ENCODE measurements at places on chromosomes 3 and 15.

DNA sequence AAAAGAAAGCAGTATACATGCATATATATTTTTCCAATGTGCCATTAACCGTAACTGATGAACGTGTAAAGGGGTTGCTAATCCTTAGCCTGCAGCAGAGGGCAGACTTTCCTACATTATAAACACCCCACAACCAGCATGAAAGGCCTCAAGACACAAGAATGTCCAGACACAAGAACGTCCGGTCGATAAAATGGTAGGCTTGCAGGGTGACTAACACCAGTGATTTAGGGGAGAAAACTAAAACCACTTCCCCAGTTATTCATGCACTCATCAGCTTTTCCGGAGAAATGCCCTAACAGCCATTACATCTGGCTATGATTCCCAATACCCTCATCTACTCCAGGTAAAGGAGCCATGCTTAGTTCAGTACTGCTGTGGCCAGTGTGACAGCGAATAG is 57.4 kb downstream of the LRTM1 start:
- DNase-seq: no peak

DNA sequence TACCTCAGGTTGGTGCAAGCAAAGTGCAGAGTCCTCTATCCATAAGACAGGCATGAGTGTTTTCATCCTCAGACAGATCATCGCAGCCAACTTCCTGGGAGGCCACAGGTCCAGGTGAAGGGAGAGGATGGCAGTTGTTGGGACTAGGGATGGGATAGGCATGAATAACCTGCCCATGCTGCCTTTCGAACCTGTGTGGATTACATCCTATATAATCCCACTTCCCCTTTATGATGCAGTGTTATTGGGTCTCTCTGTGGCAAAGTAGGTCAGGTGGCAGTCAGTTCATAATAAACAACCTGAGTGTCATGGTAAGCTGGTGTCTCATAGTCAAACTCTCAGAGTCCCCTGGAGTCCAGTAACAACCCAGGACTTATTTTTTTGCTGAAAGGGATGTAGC is 40.4 kb downstream of the CCR3 start:
- no peak for DNase-seq

- DNase-seq: no peak
These were observed 950.7 kb upstream of the CFAP20DC start for GRCh38 chr3:60000311-60001105.

DNA sequence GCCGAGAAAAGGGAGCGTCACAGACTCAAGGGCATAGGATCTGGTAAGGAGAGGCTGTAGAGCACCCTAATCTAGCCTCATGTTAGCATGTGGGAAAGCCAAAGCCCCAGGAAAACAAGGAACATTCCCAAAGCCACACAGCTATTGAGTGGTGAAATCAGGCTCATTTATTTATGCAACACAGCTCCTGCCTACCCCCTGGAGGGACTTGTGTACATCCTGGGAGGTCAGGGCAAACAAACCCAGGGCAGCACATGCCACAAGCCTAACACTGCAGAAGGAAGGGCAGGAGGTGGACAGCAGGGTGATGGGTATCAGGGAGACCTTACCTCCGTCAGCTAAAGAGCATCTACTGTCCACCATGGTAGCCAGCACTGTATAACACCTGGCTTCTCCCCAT is 283.5 kb downstream of the RPLP1 start:
- no peak for DNase-seq

GRCh38 chr3:69612791-69613190 is 126.5 kb upstream of the MITF start:
- DNase-seq: no peak

DNA sequence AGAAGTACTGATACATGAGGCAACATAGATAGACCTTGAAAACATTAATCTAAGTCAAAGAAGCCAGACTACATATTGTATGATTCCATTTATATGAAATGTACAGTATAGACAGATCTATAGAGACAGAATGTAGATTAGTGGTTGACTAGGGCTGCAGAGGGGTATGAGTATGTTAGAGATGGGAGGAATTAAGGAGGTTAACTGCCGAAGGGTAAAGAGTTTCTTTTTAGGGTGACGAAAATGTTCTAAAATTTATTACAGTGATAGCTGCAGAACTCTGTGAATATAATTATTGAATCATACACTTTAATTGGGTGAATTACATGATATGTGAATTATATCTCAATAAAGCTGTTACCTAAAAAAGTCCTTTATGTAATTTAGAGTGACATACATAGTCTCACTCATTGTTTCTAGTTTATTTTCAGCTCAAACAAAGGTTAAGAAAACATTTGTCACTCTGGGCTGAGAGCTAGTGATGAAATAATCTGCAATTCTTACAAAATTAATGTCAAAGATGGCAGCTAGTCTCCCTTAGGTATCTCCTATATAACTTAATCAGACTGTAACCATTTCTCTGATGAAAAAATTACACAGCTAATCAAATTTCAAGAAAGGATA is 61.4 kb downstream of the DENND4A start:
- no peak for DNase-seq

GRCh38 chr3:72899349-72899765 is 11.5 kb downstream of the GXYLT2 start:
- no peak for DNase-seq

DNA sequence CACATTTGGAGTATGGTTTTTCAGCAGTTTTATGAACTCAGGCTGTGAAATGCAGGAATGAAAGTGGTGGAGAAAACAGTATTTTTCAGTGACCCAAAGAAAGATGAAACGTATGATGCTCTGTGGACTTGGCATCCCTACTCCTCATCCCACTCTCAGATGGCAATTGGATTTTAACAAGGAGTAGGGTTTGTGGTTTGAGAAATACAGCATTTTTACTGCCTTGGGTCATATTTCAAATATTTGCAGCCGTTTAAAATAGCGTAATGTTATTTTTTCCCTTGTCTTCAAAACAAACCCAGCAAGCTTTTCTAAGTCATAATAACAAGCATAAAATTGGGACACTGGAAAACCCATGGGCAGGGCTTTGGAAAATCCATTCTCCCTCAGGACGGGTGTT is 117.2 kb upstream of the LRIG1 start:
- no peak for DNase-seq

- no peak for DNase-seq
These were observed 5.8 kb downstream of the LTK start for GRCh38 chr15:41507820-41508290.

GRCh38 chr3:139559541-139559940 is 20.0 kb upstream of the RBP1 start:
- no peak for DNase-seq

GRCh38 chr15:93129702-93130488 is 40.9 kb upstream of the RGMA start:
- DNase-seq: no peak

- DNase-seq: no peak
These were observed 34.9 kb downstream of the AMOTL2 start for GRCh38 chr3:134339331-134339730.

- DNase-seq: peak; percentile 98
These were observed 4.8 kb downstream of the CSRNP1 start for GRCh38 chr3:39148435-39149058.

GRCh38 chr3:112424394-112424793 is 74.9 kb downstream of the BTLA start:
- DNase-seq: no peak

GRCh38 chr3:63937661-63938651 is 25.8 kb upstream of the SCAANT1 start:
- no peak for DNase-seq

DNA sequence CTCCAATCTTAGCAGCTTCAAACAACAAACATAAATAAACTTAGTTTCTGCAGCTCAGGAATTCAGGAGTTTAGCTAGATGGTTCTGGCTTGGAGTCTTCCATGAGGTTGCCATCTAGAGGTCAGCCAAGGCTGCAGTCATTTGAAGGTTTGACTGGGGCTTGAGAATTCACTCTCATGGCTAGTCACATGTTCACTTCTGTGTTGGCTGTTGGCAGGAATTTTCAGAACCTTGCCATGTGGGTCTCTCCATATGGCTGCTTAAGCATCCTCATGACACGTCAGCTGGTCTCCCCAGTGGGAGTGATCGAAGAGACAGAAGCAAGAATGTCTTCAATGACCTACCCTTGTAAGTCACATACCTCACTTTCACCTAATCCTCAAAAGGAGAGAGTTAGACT is 269.2 kb upstream of the CNTN3 start:
- DNase-seq: no peak

GRCh38 chr3:124178531-124178930 is 186.6 kb upstream of the ROPN1 start:
- DNase-seq: no peak

GRCh38 chr15:63403254-63403945 is 21.8 kb upstream of the CA12 start:
- DNase-seq: no peak

GRCh38 chr3:76646921-76647562 is 392.9 kb upstream of the ROBO2 start:
- no peak for DNase-seq

DNA sequence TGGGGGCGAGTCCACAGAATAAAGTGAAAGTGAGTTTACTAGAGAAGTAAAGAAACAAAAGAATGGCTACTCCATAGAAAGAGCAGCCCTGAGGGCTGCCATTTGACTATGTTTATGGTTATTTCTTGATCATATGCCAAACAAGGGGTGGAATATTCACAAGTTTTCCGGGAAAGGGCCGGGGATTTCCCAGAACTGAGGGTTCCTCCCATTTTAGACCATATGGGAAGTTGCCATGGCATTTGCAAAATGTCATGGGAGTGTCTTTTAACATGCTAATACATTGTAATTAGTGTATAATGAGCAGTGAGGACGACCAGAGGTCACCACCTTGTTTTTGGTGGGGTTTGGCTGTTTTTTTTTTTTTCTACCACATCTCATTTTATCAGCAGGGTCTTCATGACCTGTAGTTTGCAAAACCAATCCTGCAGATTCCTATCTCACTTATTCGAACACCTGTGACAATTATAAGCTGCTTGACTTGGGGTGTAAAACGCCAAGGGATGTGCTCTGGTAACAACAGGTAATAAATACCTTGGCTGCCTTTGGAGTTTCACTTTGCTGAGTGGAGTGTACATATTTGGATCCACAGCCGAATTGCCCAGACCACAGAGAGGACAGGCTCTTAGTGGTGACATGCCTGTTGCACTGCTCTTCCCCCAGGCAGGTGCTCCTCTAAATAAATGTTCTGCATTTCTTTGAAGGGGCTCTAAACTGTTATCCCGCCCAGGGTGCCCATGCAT is 43.6 kb downstream of the C2CD4B start:
- no peak for DNase-seq

DNA sequence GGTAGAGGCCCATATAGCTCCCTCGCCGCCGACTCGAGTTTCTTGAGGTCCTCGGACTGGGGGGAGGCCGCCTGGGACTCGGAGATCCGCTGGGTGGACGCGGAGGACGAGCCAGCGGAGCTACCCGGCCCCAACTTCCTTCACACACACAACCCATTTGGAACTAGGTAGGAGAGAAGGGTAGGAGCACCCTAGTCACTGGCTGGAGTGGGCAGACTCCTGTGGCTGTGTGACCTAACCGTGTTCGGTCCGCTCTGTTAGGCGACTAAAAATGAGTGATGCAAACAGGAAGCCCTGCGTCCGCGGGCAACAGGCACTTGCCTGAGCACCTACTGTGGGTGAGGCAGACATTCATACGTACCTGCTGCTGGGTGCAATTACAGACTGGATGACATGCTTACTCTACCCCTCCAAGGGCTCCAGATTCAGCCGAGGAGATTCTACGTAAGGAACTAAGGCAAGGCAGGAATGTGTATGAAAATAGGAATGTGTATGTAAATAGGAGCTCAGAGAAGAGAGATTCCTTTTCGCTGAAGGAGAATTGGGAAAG is 4.6 kb upstream of the SIN3A start:
- DNase-seq: peak; percentile 80

- DNase-seq: no peak
These were observed 121.8 kb downstream of the CTNNB1 start for GRCh38 chr3:41320953-41321641.

- no peak for DNase-seq
These were observed 6.6 kb upstream of the ZNF148 start for GRCh38 chr3:125381743-125382142.

GRCh38 chr3:41893977-41894376 is 67.9 kb downstream of the ULK4 start:
- no peak for DNase-seq

DNA sequence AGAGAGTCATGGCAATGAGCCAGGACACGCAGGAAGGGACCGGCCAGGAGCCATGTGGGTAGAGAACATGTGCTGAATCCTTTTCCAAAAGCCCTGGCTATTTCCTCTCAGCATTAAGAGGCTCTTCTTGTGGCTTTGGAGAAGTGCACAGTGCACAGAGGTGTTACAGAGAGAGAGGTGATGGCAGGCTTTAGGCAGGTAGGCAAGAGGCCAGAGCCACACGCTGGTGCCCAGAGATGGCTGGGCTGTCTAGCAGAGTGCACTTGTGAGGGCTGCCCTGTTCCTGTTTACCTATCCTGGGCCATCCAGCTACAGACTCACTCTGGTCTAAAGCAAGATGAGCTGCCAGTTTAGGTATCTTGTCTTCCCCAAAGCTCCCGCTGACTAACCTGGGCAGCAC is 402.6 kb downstream of the OCA2 start:
- DNase-seq: no peak

DNA sequence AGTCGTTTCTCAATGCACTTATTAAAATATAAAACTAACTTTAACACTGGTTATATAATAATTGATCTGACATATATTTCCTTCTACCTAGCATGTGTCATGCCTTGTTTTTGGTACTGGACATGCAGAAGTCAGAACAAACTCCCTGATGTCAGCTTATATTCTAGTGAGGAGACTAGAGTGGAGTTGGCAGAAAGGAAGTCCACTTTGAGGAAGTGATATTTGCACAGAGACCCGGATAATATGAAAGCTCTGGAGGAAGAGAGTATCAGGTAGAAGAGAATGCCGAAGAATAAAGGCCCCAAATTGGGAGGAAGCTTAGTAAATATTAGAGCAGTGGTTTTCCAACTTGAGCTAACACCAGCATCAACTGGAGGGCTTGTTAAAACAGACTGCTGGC is 24.6 kb upstream of the ZNF280D start:
- no peak for DNase-seq

DNA sequence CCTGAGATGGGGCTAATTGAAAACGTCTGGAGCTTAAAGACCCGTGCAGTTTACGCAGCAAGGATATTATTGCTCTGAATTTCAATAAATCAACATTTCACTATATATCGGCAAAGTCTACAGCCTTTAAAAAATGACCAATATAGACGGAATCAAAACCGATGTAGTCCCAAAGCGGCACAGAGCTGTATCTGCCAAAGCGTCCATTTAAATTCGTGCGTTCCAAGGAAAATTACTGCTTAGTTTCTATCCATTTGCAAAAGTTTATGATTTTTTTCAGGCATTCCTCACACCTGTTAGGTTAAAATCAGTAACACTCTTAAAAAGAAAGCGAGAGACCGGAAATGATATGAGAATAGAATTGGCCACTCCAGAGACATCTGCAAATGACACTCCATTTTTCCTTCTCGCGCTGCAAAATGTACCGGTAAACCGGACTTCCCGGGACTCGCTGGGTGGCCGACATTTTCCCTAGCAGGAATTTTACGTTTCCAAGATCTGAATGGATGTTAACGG is 777 bp upstream of the EIF4A2 start:
- no peak for DNase-seq

DNA sequence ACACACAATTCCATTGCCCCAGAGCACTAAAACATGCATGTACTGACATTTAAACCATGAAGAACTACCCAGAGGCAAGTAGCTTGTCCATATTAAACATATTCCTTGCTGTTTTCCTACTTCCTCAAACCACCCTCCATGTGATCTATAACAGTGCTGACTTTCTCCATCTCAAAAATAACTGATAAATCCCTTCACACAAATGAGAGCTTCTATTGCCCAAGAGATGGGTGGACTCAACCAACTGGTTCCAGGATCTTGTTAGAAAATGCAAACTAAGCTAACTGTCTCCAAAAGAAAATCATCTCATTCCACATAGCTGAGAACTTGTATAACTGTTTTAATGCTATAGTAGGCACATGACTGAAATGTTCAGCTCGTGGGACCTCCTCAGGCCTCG is 29.6 kb downstream of the DCLK3 start:
- DNase-seq: no peak
